NCI-H1105 (cell line): ENCODE measurements at places on chromosomes 1 and 21.

DNA sequence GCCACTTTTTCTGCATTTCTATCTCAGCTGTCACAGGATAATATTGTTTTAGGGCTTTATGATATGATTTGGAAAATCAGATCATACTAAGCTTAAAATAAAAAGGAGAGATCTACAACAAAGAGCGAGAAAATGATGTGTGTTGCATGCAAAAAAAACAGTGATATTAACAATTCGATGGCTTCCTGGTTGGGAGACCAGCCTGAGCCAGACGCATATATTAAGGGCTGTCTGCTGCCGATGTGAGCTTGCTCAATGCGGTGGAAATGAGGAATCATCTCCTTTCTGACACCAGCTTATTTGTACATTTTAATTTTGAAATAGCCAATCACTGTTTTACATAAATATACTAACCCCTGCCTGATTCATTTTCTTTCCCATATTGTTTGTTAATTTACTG is 862.6 kb downstream of the USP25 start:
- no peak for DNase-seq

DNA sequence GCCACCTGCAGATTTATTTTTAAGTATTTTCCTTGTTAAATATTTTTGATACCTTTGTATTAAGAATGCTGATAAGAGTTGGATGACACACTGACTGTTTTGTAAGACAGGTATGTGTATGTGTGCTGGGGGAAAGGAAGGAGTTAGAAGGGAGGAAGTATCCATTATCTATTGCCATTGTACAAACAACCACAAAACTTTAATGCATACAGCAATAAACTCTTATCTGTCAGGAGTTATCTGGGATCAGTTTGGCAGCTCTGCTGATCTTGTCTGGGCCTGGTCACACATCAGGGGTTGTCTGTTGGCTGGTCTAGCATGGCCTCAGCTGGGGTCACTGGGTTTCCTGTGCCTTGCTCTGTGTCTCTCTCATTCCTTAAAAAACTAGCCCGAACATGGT is 423.9 kb upstream of the USP24 start:
- DNase-seq: no peak

GRCh38 chr1:233540816-233541215 is 73.1 kb upstream of the KCNK1 start:
- no peak for DNase-seq

DNA sequence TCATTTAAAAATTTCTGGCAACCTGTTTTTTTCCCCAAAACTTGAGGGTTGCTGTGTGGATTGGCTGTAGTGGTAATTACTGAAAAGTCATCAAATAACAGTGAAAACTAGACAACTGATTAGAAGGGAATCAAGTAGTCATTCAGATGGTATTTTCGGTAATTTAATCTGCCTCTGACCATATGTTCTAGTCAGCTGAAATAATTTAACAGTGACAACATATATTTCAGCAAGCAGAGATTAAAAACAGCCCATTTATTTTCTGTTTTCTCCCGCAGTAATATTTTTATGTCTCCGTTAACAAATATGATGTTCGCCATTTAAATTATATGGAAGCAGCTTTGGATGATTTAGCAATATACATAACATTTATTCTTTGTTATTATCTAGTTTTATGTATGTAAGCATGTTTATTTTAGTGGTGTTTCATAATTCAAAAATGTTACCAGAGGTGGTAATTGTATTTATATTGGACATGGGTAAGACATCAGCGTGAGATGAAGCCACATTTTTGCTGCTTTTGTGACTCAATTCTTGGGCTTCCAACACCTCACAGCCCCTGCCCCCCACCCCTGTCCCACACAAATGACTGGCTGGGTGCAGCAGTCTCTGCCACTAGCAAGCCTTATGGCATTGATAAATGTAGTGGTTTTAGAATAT is 104.4 kb downstream of the GALNT2 start:
- no peak for DNase-seq

DNA sequence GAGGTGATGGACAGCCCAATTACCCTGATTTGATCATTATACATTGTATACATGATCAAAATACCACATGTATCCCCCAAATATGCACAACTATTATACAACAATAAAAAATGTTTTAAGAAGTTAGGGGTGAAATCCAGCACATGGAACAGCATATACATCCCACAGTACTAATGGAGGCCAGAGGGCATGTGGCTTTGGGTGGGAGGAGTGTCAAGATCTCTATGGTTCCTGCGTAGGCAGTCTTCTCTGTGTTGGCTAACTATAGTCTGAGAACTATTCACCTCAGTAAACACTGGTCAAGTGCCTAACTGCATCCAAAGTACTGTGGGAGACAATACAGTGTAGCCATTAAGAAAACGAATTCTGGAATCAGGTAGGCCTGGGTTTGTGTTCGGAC is 74.1 kb downstream of the GADD45A start:
- DNase-seq: no peak

DNA sequence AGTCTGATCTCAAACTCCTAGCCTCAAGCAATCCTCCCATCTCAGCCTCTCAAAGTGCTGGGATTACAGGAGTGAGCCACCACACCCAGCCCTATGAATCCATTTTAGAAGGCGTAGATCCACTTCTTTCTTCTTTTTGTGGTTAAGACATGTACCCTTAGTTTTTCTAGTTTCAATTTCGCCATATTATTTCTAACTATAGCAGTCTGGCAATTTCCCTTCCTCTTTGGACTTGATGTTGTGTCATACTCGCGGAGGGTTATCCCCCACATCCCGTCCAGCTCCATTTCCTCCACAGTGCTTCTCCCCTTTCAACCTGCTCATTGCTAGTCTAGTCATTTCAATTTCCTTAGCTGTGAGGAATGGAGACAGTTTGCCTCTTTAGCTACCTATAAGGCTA is 5.2 kb upstream of the LRRC8D start:
- no peak for DNase-seq

DNA sequence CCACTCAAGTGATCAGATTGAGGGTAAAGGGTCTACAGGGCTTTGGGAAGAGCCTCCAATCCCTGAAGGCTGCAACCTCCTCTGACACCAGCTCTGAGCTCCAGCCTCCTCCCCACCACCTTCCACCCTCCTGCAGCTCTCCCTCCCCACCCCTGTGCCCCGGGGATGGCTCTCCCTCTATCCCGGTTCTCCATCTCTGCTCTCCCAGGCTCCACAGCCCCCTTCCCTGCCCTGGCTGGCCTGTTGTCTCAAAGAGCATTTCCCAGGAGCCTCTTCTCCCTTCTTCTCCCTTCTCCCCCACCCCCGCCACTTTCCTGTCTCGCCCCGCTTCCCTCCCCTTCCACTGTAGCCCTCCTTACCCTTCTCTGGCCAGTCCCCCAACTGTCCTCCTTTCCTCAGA is 1.1 kb downstream of the PLEKHA6 start:
- DNase-seq: no peak

- peak; percentile 76 for DNase-seq
Observed at GRCh38 chr1:208167261-208167869, 76.8 kb downstream of the PLXNA2 start.

- no peak for DNase-seq
Observed at GRCh38 chr21:43005635-43006034, 31.3 kb downstream of the PKNOX1 start.

DNA sequence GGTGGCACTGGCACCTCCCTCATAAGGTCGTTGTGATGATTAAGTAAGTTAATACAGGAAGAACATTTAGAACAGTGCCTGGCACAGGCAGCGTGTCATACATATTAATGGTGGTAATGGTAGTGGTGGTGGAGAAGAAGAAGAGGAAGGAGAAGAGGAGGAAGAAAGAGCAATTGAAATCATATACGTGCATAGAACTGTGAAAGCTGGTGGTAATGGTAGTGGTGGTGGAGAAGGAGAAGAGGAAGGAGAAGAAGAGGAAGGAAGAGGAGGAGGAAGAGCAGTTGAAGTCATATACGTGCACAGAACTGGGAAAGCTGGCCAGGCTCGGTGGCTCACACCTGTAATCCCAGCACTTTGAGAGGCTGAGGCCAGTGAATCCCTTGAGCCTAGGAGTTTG is 121.3 kb upstream of the HOOK1 start:
- no peak for DNase-seq

- no peak for DNase-seq
Observed at GRCh38 chr1:168726281-168726680, 2.7 kb downstream of the DPT start.
